Stimulated activated CD4-positive, alpha-beta T cell treated with anti-CD3 and anti-CD28 coated beads, Interleukin-1b, Interleukin-23, amount 100 ng/mL, for 48 hours (primary cell): ENCODE measurements at places on chromosomes 1 and 21.

- no peak for DNase-seq
Measured at GRCh38 chr1:156676114-156676819, 940 bp downstream of the NES start.

- DNase-seq, result no peak
Measured at GRCh38 chr1:96361271-96361856, 360.2 kb upstream of the PTBP2 start.

DNA sequence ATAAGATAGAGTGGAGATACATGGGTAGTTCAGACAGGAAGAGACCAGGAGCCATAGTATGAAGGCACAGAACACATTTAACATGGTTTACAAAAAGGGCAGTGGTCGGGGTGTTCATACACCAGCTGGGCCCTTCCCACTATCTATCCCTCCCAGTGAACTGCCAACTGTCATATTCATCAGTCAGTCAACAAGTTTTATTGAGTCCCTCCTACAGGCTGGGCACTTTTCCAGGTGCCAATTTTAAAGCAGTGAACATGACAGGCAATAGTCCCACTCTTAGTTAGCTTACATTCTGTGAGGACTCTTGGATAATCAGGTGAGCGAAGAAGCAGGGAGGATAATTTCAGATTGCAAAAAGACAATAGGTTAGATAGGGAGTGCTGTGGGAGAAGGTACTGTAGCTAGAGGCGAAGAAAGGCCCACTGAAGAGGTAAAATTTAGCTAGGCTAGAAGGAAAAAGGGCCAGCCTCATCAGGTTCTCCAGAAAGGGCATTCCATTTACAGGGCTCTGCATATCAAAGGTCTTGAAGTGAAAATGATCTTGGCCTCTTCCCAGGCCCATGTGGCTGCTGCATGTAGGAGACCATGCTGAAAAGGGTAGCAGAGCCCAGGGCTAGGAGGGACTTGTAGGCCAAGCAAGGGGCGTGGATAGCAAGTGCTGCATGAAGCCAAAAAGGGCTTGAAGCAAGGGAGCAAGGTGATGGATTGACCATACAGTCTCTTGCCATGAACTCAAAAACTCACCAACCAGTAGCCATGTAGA is 274.7 kb upstream of the SNX7 start:
- DNase-seq, result no peak

DNA sequence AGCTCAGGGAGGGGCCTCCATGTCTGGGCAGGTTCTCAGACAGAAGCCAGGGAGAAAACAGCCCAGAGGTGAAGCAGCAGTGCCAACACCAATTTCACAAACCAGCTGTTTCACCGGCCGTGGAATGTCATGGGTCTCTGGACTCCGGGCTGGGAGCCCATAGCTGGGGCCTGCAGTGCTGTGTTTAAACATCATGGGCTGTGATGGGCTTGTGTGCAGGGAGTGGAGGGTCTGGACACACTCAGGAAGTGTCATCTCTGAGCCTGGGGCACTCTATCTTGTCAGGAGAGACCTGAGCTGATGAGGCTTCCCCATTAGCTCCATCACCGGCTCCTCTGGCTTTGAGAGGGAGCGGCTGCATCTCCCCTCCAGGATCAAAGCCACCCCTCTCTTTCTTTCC is 173.6 kb upstream of the IGSF21 start:
- no peak for DNase-seq

- DNase-seq, result no peak
Measured at GRCh38 chr1:39145331-39145965, 59.0 kb upstream of the MACF1 start.

DNA sequence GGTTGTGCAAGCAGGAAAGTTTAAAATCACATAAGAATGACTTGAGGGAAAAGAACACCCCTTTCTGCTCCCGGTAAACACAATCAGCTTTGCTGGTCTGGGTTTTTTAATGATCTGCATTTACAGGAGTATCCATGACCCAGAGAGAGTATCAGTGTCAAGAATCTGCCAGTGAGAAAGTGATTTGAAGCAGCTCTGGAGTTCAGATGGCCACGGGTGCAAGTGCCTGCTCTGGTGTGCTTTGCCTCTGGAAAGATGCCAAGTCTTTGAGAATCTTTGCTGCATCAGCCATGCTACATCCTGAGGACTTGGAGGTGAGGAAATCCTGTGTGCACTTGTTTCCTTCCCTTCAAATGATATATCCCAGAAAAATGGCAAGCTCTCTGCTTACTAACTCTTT is 18.6 kb upstream of the MYSM1 start:
- no peak for DNase-seq

DNA sequence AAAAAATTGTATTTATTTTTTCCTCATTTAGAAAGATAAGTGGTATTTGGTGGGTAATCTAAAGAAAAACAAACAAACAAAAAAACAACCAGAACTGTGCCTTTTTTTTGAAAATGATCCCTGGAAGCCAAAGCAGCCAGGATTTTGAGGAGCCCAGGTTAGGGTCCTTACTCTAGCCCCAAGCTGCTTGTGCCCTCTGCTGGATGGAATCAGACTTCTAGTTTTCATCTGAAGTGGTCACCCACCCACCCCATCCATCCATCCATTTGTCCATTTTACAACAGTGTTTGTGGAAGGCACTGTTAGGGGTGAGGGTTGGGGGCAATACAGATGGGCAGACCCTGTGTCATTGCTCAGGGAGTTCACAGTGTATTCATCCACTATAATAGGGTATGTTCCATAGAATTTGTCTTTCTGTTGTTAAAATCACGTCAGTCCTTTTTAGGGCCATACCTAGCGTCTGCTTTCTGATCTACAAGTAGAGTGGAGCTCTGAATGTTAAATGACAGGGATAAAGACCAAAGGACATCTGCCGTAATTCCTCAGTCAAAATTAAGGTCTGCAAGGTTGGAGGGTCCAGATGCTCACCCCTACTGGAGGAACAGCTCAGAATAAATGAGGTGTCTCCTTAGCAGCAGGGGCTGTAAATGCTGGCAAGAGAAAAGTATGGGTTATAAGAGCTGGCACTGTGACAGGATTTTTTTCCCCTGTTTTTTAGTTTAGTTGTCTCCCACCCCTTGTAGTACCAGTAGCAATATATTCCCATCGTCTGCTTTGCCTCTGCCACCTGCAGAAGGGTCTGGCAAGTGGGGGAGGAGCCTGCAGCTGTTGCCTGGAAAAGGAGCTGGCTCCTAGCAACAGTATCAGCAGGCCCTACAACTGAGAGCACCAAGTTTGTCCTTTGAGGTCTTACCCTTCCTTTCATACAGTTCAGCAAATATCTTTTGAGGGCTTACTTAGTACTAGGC is 3.2 kb downstream of the LRRC42 start:
- DNase-seq, result no peak

DNA sequence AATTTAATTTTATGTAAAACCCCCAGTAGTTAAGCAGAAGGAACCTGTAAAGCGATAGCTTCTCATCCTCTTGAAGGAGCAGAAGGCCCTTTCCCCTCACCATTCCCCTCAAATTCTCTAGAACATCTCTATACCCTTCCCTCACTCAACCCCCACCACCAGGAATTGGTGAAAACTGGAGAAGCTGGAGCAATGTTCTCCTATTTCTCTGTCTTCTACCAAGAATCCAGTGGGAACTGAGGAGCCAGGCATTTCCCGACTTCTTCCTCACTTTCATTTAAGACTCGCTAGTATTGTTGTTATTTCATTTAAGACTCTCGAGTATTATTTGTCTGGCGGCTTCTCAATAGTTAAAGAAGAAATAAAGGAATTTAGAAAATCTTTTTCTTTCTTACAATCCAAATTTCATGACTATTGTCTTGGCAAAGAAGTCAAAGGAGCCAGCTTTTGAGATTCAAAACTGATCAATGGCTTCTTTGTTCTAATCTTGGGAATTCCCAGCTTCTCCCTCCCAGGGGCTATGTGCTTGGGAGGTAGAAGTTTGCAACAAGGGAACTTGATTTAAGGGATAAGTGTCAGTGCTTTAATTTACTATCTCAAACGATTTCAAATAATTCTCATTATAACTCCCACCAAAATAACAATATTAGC is 253.3 kb upstream of the ADGRL2 start:
- DNase-seq, result no peak

DNA sequence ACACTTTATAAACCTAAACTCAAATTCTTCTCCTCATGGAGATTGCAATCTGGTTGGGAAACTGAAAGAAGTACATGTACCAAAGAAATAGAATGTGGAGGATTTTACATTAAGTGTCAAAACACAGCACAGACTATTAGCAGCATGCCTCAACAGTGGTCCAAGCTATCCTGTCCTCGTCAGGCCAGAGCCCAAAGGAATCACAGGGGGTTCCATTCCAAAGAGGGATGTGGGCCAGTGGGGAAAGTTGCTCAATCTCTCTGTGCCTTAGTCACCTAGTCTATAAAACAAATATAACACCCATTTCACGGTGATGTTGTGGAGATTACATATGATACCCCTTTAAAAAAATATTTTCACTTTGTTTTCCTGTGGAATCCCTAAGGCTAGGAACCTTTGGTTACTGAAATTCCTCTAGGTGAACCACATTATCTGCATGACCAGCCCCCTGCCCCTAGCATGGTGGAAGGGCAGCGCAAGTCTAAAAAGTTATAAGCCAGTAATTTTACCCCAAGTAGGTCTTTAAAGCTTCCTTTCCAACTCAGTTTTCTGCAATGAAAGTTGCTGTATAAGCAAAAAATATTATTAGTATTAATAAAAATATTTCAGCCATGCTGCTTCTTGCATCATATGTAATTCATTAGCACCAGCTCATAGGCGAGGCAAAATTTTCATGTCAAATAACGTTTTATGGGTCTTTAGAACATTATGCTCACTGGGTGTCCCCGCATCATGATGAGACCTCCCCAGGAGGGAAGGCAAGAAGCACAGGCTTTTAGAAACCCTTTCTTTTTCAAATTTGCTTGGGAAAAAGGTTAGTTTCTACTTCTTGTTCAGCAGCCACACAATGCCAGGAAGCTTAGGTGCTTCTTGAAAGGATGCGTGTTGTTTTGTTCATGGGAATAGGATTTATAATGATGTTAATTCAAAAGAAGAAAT is 548.8 kb upstream of the PKN2 start:
- no peak for DNase-seq

GRCh38 chr1:16348414-16349182 is 3.7 kb downstream of the FBXO42 start:
- no peak for DNase-seq

- DNase-seq, result no peak
Measured at GRCh38 chr1:83694449-83694848, 304.5 kb downstream of the TTLL7 start.

DNA sequence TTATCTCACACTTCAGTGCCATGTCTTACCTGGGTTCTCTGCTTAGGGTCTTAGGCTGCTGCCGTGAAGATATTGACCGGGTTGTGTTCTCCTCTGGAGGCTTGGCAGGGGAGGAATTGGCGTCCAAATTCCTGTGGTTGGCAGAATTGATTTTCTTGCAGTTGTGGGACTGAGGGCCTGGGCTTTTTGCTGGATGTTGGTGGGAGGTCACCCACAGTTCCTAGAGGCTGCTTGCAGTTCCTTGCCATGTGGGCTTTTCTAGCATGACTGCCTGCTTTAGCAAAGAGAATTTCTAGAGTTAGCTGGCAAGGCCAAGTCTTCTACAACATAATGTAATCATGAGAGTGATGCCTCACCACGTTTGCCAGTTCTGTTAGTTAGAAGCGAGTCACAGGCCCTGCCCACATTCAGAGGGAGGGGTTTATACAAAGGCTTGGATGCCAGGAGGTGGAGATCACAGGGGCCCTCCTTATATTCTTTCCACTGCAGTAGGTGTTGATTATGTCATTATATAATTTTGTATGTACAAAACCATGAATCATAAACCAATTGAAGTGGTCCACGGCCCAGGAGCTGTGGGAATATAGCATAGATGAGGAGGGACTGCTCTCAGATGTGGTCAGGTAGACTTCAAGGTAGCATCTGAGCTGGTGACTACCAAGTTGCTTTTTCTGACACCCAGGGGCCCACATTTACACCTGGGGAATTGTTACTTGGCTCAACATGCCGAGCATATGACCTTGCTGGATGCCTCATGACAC is 6.6 kb downstream of the UBL4B start:
- peak; percentile 59 for DNase-seq

GRCh38 chr1:46278807-46279206 is 24.6 kb downstream of the LRRC41 start:
- no peak for DNase-seq

GRCh38 chr21:42202321-42202720 is 16.6 kb upstream of the ABCG1 start:
- DNase-seq, result no peak

DNA sequence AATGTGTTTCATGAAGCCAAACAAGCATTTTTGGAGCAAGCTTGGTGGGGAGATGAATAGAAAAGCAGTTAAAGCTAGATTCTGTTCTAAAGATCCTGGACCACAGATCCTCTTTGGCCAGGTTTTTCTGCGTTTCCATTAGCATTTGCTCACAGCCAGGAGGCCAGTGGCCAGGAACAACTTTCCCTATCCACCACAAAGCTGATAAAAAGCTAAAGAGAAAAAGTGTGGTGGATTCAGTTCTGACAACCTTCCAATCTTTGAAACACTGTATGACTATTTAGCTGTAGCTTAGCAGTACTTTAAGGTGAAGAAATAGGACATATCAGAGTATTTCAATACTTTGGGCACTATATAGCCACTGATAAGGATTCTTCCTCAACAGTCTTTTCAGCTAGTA is 3.0 kb upstream of the NEK7 start:
- no peak for DNase-seq

DNA sequence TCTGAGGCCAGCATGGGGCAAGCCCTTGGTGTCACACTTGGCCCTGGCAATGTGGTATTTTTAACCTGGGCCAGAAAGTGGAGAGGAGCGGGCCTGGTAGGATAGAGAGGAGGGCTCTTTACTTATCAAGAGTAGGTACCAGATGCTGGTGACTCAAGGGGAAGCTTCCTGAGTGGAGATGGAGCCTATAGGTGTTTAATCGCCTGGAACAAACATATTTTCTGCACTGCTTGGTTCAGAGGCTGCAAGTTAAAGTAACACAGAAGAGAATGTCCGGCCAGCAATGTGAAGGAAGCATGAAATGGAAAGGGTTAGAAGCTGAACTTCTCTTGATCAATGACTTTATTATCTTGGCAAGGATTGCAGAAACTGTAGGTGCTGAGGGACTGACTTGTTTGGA is 74.3 kb downstream of the DDR2 start:
- no peak for DNase-seq

- no peak for DNase-seq
Measured at GRCh38 chr1:187033693-187034390, 205.1 kb downstream of the PLA2G4A start.
